Activated CD4-positive, CD25-positive, alpha-beta regulatory T cell treated with anti-CD3 and anti-CD28 coated beads, Interleukin-2, amount 50 U/mL, for 24 hours (primary cell): ENCODE measurements at places on chromosomes 3 and 15.

- ATAC-seq = no peak
Observed at GRCh38 chr3:73401616-73402279, 223.0 kb downstream of the PDZRN3 start.

DNA sequence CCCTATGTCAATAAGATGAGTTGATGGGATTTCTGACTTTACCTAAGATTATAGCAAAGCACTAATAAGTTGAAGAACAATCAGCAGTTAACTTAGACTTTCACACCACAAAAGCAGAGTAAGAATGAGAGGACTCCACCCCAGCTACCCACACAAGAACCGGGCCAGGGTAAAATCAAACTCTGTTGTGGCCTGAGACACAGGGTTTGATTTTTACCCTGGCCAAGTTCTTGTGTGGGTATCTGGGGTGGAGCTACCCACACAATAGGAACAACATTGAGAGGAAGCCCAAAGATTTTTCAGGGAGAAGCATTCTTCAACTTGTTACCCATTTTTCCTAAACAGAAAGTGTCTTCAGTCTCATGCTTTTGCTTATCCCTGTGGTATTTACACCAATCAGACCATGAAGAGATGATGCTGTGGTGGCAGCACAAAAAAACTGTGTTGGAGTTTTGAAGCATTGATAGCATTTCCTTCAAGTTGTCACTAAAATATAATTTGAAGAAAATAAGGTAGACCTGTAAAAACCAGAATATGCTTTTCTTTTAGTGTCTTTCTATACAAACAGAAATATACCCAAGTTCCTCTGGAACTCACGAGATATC is 25.6 kb downstream of the CPOX start:
- ATAC-seq = peak; percentile 56

GRCh38 chr15:41655716-41656115 is 4.5 kb upstream of the MGA start:
- no peak for ATAC-seq

DNA sequence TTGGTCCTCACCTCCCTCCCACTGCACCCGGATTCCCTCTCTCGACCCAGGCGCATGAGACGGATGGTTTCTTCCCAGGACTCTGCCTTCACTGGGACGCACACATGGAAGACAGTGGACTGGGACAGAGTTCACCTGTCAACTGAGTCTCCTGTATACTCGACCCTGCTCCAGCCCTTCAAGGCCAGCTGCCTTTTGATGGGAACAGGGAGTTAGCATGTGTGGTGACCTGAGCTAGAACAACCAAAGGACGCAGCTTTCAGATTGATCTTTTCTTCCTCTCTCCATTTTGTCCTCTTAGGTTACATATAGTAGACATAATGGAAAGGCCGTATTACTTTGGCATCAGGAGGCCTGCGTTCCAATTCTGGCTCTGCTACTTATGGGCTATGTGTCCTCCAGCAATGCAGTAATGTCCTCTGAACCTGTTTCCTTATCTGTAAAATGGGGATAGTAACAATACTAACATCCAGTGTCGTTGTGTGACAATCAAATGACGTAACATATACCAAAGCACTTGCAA is 94.1 kb downstream of the PEX5L start:
- ATAC-seq = no peak

- no peak for ATAC-seq
Observed at GRCh38 chr15:29182590-29182989, 87.0 kb downstream of the NSMCE3 start.

DNA sequence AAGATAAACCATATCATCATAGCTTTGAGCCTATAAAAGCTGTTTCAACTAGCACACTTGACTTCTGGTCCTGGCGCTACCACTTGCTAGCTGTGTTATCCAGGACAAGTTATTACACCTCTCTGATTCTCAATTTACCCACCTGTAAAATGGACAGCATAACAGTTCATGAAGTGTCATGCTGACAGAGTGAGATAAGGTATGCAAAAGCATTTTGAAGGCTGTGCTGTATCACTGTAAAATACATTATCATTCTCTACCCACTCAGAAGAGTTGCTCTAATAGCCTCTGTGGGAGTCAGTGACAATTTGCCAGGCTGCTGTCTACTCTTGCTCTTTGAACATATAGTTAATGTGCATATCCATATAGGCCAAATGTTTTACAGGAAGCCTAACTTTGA is 93.0 kb downstream of the SSR3 start:
- ATAC-seq = no peak

DNA sequence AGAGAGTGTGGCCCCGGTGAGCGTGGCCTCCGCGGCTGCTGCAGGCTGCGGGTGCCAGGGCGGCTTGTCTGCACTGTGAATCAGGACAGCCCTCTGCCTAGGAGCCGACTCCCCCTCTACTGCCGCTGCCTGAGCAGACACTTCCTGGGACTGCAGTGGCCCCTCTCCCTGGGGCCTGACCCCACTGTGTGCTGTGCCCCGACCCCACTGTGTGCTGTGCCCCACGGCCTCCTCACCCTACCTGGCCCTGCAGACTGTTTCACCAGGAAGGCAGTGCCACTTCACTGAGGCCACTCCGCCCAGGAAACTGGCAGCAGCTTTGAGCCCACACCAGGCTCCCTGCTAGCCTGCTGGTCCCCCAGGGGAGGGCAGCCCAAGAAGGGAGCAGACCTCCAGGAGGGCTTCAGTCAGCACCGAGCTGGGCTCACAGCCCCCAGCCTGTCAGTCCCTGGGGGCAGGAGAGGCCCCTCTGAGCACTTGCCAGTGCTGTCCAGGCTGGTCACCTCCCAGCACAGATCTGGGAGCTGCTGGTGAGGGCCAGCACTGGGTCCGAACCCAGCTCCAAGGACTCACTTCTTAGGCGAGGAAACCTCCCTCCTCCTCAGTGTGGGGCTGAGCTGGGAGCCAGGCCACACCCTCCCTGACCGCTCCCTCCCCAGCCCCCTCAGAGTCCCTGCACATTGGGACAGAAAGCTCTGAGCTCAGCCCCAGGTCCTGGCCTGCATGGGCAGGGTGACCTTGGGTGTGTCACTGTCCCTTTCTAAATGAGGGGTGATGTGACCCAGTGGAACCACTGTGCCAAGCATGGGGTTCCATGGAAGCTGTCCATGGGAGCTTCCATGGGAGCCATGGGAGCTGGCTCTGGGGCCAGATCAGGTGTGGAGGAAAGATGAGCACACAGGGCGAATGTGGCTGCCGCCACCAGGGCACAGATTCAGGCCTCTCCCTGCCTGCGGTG is 56.8 kb downstream of the DNAJB8 start:
- ATAC-seq = no peak

DNA sequence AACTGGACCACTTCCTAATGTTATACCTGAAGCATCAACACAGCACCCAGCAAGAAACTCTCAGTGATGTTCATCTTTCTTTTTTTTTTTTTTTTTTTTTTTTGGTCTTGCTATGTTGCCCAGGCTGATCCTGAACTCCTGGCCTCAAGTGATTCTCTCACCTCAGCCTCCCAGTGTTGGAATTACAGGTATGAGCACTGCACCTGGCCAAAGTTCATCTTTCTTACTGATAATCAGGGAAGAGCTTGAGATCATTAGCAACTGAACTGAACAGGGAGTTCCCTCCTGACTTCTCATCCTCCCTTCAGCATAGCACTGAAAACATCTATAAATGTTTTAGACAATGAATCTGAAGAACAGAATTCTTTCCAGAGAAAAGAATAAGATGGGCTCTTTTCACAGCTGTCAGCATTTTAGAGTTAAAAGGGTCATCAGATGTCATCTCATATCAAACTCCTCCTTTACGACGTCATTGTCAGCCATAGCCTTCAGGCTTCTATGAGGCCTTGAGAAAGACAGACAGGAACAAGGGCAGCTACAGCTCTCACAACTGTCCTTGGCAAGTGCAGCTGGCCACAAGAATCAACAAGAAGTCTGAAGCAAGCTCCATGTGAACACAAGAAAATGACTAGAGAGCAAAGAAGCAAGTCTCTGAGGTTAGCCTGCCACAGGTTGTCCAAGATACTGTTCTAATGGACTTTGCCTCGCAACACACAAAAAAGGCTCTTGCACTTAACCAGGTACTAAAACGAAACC is 33.8 kb downstream of the SCAP start:
- ATAC-seq = no peak

DNA sequence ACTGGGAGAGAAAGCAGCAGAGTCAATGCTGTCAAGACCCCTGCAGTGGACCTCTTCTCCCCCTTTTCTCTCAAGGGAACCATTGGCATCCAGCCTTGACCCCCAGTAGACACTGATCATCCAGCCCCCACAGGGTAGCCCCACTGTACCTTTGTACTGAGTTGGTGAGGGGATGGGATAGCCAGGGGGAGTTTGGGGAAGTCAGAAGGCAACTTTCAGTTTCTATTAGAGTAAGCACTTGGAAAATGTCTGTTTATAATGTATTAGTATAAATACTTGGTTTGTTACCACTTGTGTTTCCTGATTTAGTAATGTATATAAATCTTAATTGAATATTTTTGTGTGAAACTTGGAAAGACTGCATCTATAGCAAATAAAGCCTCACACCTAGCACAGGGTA is 25.0 kb downstream of the DAG1 start:
- no peak for ATAC-seq

DNA sequence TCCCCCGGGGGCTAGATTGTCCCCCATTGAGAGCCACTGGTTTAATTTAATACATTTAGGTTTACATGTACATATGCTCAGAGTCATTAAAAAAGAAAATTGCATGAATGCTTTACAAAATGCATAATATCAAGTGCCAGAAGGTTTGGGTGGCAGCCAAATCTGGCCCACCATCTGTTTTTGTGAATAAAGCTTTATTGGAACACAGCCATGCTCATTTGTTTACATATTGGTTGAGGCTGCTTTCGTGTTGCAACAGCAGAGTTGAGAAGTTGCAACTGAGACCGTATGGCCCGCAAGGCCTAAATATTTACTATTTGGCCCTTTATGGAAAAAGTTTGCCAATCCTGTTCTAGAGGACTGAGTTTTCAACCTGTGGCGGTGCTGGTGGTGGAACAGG is 32.1 kb upstream of the RGMA start:
- no peak for ATAC-seq

DNA sequence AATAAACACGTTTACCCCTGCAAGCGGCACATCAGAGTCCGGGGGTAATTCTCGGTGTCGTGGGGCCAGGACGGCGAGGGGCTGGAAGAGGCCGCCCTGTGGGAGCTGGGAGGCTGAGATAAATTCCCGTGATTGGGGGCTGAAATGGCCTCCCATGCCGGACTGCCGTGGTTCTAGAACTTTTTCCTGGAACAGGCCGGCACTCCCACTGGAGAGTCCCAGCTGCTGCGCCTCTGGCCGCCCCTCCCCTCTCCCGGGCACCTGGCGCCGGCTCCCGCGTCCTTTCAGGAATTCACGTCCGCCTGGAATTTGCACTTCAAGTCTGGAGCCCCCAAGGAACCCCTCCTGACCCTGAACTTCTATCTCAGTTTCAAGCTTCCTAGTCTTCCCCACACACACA is 10.8 kb upstream of the LRRC2 start:
- ATAC-seq = no peak

DNA sequence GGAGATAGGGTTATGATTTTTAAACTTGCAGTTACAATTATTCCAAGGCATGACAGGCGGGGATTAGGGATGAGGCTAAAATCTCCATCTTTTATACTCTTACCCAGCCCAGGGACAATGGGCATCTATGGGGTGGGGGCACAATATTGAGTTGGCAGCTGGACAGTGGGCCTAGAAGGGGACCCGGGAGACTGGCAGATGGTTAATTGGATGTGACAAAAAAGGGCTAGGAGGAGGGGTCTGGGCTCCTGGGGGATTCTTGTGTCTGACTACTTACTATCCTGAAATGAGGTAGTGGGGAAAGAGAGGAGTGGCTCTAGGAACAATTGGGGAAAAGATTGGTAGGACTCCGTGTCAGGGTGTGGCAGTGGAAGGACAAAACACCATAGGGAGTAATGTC is 53.0 kb upstream of the ROPN1 start:
- no peak for ATAC-seq

DNA sequence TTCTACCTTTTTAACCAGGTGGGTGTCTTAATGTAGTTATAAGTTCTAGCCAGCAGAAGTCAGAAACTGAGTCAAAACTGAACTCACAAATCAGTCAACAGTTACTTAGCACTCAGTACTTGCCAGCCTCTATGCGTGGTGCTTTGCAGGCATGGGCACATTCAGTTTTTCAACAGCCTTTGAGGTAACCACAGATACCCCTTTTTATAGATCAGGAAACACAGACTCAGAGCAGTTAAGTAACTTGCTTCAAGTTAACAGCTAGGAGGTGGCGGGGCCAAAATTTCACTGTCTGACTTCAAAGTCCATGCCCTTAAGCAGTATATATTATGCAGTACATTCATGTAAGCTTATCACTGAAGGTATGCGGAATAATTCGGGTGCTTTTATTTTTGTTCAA is 139.4 kb downstream of the FHIT start:
- peak; percentile 46 for ATAC-seq

DNA sequence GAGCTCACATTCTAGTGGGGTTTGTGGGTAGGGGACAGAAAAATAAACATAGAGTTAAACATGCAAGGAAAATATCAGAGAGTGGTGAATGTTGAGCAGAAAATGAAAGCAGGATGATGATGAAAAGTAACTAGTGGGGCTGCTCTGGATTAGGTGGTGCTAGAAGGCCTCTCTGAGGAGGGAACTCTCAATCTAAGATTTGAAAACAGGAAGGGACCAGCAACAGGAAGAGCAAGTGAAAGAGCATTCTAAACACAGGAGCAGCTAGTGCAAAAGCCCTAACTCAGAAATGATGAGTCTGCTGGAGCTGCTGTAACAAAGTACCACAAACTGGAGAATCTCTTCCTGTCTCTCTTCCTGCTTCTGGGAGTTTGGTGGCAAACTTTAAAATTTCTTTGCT is 468.6 kb upstream of the AGTR1 start:
- no peak for ATAC-seq

DNA sequence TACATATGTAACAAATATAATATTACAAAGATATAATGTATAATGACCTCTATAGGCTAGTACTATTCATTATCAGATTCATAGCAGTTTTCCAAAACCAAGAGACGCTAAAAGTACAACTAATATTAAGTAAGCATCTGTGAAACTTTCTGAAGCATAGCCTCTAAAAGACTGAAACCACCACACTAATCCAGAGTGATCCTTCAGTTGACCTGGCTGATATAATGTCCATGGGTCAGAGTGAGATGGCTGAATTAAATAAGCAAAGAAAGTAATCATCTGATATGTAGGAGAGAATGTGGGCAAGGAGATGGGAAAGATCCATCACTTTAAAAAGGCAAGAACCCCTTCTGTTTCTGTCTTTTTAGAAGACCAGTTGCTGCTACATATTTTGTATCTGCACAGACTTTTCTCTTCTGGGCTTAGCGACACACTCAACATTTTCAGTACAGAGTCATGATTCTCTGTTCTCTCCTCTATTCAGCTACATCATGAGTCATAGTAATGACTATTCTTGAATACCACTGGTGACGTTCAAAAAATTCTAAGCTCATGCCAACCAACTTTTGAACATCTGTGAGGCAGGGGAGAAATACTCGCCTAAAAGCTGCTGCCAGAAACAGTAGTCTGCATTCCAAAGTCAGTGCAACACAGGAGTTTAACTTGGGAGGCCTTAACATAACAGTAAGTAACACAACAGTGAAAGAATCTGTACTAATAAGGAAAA is 149.6 kb downstream of the MAGI1 start:
- no peak for ATAC-seq

- no peak for ATAC-seq
Observed at GRCh38 chr3:37024820-37025405, 31.6 kb downstream of the MLH1 start.
